ENCODE measurements at places on chromosomes 7 and 10. TPM values are rescaled to one million over a fixed set of nuclear protein-coding genes. Genes with fewer than 3 reads are reported as not detected.

The HOXA11 gene
- total RNA-seq = not detected

The LLCFC1 gene
- total RNA-seq = not detected

The ITGB8 gene
- total RNA-seq = 10.8 TPM

The ZNF32 gene
- total RNA-seq = 21.4 TPM

The FEZF1 gene
- not detected for total RNA-seq

The TFPI2 gene
- 48.9 TPM for total RNA-seq

The TRIM50 gene
- total RNA-seq = not detected

The GRM3 gene
- total RNA-seq = not detected

The TMEM273 gene
- total RNA-seq = not detected

DNA sequence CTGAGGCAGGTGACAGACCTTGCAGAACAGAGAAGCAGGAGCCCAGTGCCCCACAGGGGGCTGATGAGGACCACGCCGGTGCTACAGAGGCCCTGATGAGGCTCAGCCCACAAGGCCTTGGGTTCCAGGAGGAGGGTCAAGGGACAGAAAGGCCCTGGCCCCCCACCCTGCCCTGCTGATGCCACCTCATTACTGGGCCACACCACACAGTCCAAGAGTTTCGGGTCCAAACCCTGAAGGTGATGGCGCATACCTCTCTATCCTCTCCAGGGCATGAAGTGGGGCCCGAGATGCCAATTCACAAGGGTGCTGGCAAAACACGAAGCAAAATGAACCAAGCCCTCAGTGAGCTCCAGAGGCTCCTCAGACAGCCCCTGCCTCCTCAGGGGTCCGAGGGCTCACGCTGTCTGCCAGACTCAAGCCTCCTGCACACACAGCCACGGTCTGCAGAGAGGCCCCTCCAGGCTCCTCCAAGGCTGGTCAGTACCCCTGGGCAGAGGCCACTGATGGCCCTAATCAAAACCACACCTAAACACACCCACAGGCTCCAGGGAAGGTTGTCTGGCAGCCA lies 32.3 kb downstream of the RASGEF1A start:
- no peaks in the 10 kb centered on the region for H3K4me1 ChIP-seq
- H3K36me3 ChIP-seq = no peaks in the 10 kb centered on the region
- no peak for DNase-seq
- H3K27ac ChIP-seq = no peak overlapping the region
- H3K4me3 ChIP-seq = no peak overlapping the region
- peaks cover 39% of the 10 kb centered on the region for H3K27me3 ChIP-seq

GRCh38 chr7:30660331-30661255 lies 21.7 kb downstream of the CRHR2 start:
- peaks cover 23% of the 10 kb centered on the region for H3K27me3 ChIP-seq
- no peak overlapping the region for H3K4me3 ChIP-seq
- no peak overlapping the region for H3K27ac ChIP-seq
- H3K4me1 ChIP-seq = no peaks in the 10 kb centered on the region

- peaks cover 2% of the 10 kb centered on the region for H3K27me3 ChIP-seq
- no peak for DNase-seq
- no peaks in the 10 kb centered on the region for H3K36me3 ChIP-seq
- H3K27ac ChIP-seq = no peak overlapping the region
- H3K4me1 ChIP-seq = no peaks in the 10 kb centered on the region
Observed at GRCh38 chr10:7513455-7513854, 102.6 kb upstream of the SFMBT2 start.

GRCh38 chr10:132643709-132644526 lies 106.3 kb downstream of the INPP5A start:
- no peaks in the 10 kb centered on the region for H3K36me3 ChIP-seq
- H3K27ac ChIP-seq = no peak overlapping the region
- no peaks in the 10 kb centered on the region for H3K4me1 ChIP-seq
- H3K27me3 ChIP-seq = no peaks in the 10 kb centered on the region
- H3K4me3 ChIP-seq = no peak overlapping the region

DNA sequence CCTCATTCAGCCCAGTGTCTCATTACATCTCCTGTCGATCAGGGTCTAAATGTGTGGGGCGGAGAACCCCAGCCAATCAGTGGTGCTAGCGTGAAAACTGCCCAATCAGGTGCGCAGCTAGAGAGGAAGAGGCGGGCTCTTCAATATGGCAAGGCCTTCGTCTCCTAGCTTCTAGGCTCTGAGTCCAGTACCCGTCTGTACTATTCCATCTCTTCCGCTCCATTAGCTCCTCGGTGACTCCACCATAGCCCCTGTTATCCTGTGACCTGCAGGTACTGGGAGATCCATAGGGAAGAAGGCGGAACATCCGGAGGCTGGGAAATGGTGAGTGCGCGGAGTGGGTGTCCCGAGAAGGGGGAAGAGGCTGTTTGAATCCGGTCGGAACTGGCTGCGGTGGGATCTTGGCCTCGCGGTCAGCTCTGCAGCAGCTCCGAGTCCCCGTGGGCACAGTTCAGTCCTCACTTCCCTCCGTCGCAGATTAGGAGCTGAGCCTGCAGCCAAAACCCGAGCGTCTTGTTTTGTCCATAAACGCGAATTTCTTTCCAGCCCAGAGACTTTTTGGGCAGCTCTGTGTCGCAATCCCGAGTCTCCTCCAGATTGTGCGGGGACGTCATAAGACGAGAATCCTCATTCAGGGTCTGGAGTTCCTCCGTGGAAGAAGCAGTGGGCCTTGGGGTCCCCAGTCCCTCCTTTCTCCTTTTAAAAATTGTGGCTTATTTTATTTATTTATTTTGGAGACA lies at the start of gene ZNF727:
Gene ZNF727, plus strand, starts transcription at position 134 of the 740 bp plus-strand sequence. Its CDS starts 188 bp downstream, at position 322.
- no peak for DNase-seq
- H3K4me3 ChIP-seq = no peak within 1 kb of the TSS
- H3K36me3 ChIP-seq = no peaks in the 10 kb centered on the region
- H3K27me3 ChIP-seq = no peaks in the 10 kb centered on the region
- H3K27ac ChIP-seq = no peak within 1 kb of the TSS

- no peaks in the 10 kb centered on the region for H3K27me3 ChIP-seq
- H3K4me1 ChIP-seq = peaks cover 2% of the 10 kb centered on the region
- DNase-seq = no peak
- H3K27ac ChIP-seq = no peak overlapping the region
Observed at GRCh38 chr7:114842551-114843065, 79.3 kb upstream of the MDFIC start.

GRCh38 chr10:92575961-92576360 lies 2.1 kb upstream of the IDE start:
- no peak overlapping the region for H3K27ac ChIP-seq
- no peaks in the 10 kb centered on the region for H3K27me3 ChIP-seq
- peak; percentile 53 for DNase-seq
- H3K4me1 ChIP-seq = peaks cover 4% of the 10 kb centered on the region
- H3K36me3 ChIP-seq = no peaks in the 10 kb centered on the region
- no peak overlapping the region for H3K4me3 ChIP-seq

- H3K27ac ChIP-seq = no peak overlapping the region
- DNase-seq = no peak
- H3K4me3 ChIP-seq = no peak overlapping the region
- H3K27me3 ChIP-seq = no peaks in the 10 kb centered on the region
Observed at GRCh38 chr7:26409661-26410547, 118.2 kb downstream of the SNX10 start.

DNA sequence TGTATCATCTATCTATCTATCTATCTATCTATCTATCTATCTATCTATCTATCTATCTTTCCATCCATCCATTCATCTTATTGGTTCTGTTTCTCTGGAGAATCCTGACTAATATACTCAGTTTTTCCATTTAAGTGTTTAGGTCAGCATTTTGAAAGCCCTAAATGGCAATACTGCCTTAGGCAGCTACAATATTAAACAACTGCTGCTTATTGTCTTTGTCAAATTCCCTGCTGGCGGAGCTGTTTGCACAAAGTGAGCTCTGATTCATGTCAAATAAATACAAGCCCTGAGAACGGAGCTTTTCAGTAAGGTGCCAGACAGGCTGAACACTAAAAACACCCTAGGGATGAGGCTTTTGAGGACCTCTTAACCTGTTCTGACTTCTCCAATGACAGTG lies 7.1 kb upstream of the KLHL7 start:
- no peaks in the 10 kb centered on the region for H3K4me1 ChIP-seq
- DNase-seq = no peak
- H3K36me3 ChIP-seq = no peaks in the 10 kb centered on the region
- H3K27ac ChIP-seq = no peak overlapping the region
- H3K27me3 ChIP-seq = no peaks in the 10 kb centered on the region

- H3K27me3 ChIP-seq = no peaks in the 10 kb centered on the region
- no peaks in the 10 kb centered on the region for H3K4me1 ChIP-seq
- no peak overlapping the region for H3K27ac ChIP-seq
- DNase-seq = no peak
- H3K4me3 ChIP-seq = no peak overlapping the region
Observed at GRCh38 chr7:96596120-96596826, 113.4 kb downstream of the SEM1 start.

GRCh38 chr10:102812231-102812876 lies 24.9 kb downstream of the CYP17A1 start:
- no peak overlapping the region for H3K4me3 ChIP-seq
- peaks cover 27% of the 10 kb centered on the region for H3K4me1 ChIP-seq
- no peak overlapping the region for H3K27ac ChIP-seq
- no peaks in the 10 kb centered on the region for H3K27me3 ChIP-seq

GRCh38 chr10:91559169-91559568 lies 73.7 kb downstream of the PPP1R3C start:
- H3K4me1 ChIP-seq = peaks cover 3% of the 10 kb centered on the region
- H3K4me3 ChIP-seq = no peak overlapping the region
- no peaks in the 10 kb centered on the region for H3K36me3 ChIP-seq
- no peaks in the 10 kb centered on the region for H3K27me3 ChIP-seq

GRCh38 chr7:157667731-157668130 lies 330.9 kb downstream of the DNAJB6 start:
- H3K27ac ChIP-seq = no peak overlapping the region
- no peak overlapping the region for H3K4me3 ChIP-seq
- H3K4me1 ChIP-seq = no peaks in the 10 kb centered on the region
- H3K27me3 ChIP-seq = no peaks in the 10 kb centered on the region
- no peak for DNase-seq

All from IMR-90 (cell line).